Muscle of leg (tissue), 16 donors: ENCODE measurements at places on chromosomes 5 and 9. TPM values are rescaled to one million over a fixed set of nuclear protein-coding genes. Genes with fewer than 3 reads are reported as not detected.

The WDR38 gene
- 0.21 TPM for polyA plus RNA-seq

DNA sequence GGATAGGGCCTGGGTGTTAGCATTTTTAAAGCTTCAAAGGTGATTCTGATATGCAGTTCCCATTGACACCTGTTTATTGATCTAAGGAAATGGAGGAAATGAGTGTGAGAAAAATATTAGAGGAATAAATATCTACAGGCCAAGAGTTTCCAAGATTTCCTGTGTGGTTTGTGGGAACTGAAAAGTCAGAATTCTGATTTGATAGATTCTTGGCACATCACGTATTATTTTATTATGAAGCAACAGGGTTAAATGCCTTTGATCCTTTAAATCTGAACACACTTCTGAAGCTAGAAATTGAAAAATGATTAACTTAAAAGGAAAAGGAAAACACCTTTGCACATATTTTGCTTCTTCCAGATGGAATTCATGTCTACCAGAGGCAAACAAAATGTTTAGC, 113.7 kb downstream of the CD180 start:
- no peak for DNase-seq

DNA sequence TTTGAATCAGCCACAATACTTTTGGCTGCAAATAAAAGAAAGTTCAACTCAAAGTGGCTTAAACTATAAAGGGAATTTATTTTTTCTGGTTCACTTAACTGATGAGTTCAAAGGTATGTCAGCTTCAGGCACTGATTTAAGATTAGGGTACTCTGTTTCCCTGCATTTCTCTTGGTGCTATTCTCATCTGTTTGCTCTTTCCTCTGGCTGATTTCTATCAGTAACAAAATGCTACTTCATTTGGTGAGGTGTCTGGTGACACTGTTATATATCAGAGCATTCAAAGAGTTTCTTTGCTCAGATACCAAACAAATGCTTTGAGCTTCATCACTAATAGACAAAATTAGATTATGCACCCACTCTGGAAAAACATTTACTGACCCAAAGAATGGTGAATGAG, 65.9 kb upstream of the HTR4 start:
- no peak for DNase-seq

The NSMF gene
- 30.7 TPM for polyA plus RNA-seq

DNA sequence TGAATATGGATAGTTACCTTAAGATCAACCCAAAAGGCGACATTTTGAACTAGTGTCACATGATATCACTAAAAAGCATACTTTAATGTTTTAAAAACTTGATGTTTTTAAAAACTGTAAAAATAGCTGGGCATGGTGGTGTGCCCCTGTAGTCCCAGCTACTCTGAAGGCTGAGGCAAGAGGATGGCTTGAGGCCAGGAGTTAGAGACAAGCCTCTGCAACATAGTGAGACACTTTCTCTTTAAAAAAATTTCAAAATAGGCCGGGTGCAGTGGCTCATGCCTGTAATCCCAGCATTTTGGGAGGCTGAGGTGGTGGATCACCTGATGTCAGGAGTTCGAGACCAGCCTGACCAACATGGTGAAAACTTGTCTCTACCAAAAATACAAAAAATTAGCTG, 129.5 kb downstream of the NPR3 start:
- no peak for DNase-seq

- DNase-seq: no peak
Observed at GRCh38 chr9:68416936-68417564, 60.6 kb downstream of the PGM5 start.

GRCh38 chr5:154446195-154447088, 645 bp downstream of the SAP30L start:
- peak; percentile 85 for DNase-seq

The ZFP2 gene
- polyA plus RNA-seq: 2.5 TPM

DNA sequence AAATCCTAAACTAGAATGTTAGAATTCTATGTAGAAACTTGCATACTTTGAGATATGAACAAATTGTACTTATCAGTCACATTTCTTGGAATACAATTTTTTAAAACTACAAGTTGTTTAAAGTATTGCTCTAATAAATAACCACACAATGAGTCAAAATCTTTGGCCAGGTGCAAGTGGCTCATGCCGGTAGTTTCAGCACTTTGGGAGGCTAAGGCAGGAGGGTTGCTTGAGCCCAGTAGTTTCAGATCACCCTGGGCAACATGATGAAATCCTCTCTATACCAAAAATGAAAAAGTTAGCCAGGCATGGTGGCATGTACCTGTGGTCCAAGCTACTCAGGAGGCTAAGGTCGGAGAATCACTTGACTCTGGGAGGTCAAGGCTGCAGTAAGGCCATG, 257.8 kb downstream of the COX7C start:
- DNase-seq: no peak

- no peak for DNase-seq
Observed at GRCh38 chr9:19788152-19788551, 685 bp downstream of the SLC24A2 start.

The INSL4 gene
- polyA plus RNA-seq: not detected

DNA sequence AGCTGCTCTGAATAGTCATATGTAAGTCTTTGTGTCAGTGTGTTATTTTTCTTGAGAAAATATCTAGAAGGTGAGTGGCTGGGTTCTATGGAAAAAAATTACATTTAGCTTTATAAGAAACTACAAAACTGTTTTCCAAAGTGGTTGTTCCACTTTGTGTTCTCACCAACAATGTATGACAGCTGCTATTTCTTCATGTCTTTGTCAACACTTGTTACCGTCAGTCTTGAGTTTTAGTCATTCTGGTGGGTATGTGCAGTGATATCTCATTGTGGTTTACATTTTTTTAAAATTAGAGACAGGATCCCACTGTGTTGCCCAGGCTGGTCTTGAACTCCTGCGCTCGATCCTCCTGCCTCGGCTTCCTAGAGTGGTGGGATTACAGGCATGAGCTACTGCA, 246.4 kb downstream of the PJA2 start:
- DNase-seq: no peak

- no peak for DNase-seq
Observed at GRCh38 chr9:95242613-95243012, 74.9 kb downstream of the FANCC start.
